ENCODE measurements at places on chromosomes 13 and 19. TPM values are rescaled to one million over a fixed set of nuclear protein-coding genes. Genes with fewer than 3 reads are reported as not detected.

Gene NLRP7
- total RNA-seq: not detected

Gene PALM
- total RNA-seq: 12.6 TPM

Gene RDH8
- total RNA-seq: not detected

Gene NAPSA
- 87.5 TPM for total RNA-seq

Gene ZNF417
- total RNA-seq: 38.8 TPM

Gene IZUMO2
- total RNA-seq: not detected

Gene USPL1
- 33.9 TPM for total RNA-seq

Gene ZNF155
- total RNA-seq: 9.4 TPM

Gene RPS16
- total RNA-seq: 2,084 TPM

Gene CYP2A7
- total RNA-seq: not detected

Gene APLP1
- total RNA-seq: 5.3 TPM

- no peaks in the 10 kb centered on the region for H3K27me3 ChIP-seq
- H3K4me1 ChIP-seq: peaks cover 69% of the 10 kb centered on the region
- H3K36me3 ChIP-seq: no peaks in the 10 kb centered on the region
- peak; percentile 84 for DNase-seq
These were observed 124.0 kb upstream of the RNF113B start for GRCh38 chr13:98300956-98301641.

DNA sequence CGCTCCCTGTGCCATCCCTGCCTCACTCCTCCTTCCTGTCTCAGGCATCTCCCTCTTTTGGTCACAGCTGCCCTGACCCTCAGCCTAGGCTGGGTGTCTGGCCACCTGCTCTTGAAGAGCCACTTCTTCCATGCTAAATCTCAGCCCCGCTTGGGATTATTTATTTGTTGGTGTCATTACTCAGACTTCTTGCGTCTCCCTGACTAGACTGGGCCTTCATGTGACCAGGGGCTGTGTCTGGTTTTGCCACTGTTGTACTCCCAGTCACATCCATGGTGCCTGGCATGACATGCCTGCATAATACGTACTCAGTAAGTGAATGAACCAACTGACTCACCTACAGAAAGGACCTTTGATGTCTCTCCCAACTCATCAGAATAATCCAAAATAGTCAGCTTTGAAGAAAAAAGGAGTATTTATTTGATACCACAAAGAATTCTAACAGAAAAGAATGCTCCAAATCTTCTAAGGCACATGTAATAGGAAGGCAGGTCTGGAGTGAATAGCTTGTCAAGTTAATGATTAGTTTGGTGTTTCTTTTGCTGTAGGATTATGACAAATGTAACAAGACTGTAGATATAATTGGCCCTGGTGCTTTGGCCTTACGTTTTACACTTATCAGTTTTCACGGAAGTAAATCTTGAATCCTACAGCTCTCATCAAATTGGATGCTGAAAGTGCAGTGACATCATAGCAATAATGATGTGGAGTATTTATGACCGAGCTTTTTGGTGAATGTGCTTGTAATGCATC lies 84.0 kb downstream of the ALOX5AP start:
- no peaks in the 10 kb centered on the region for H3K4me1 ChIP-seq
- no peaks in the 10 kb centered on the region for H3K27me3 ChIP-seq
- H3K4me3 ChIP-seq: no peak overlapping the region
- no peak overlapping the region for H3K27ac ChIP-seq
- DNase-seq: peak; percentile 42

GRCh38 chr13:41295973-41296372 lies 15.1 kb upstream of the NAA16 start:
- no peaks in the 10 kb centered on the region for H3K4me1 ChIP-seq
- DNase-seq: no peak
- no peaks in the 10 kb centered on the region for H3K36me3 ChIP-seq
- no peak overlapping the region for H3K27ac ChIP-seq
- H3K4me3 ChIP-seq: no peak overlapping the region

- H3K36me3 ChIP-seq: peaks cover 63% of the 10 kb centered on the region
- no peak overlapping the region for H3K27ac ChIP-seq
- H3K4me1 ChIP-seq: peaks cover 39% of the 10 kb centered on the region
- H3K27me3 ChIP-seq: no peaks in the 10 kb centered on the region
- DNase-seq: no peak
- H3K4me3 ChIP-seq: no peak overlapping the region
These were observed 35.7 kb downstream of the ZSWIM4 start for GRCh38 chr19:13830741-13831536.

DNA sequence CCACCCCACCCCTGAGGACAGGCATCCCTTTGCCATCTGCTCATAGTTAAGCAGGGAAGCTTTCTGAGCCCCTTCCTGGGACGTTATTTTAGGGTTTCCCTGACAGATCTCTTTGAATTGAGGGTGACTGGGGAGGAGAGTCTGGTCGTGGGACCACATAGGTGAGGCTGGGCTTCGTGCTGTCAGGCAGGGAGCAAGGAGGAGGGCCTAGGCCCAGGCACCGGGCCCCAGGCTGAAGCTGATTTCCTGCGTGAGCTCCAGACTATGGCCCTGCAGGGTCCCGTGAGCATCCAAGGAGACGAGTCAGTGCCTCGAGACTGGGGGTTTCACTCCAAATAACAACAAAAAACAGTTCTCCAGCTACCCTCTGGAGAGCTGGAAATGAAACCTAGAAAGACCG lies 60.4 kb downstream of the MYO9B start:
- no peak overlapping the region for H3K4me3 ChIP-seq
- H3K4me1 ChIP-seq: peaks cover 45% of the 10 kb centered on the region

GRCh38 chr13:40440990-40441820 lies 225.2 kb downstream of the FOXO1 start:
- peak; percentile 88 for DNase-seq
- peaks cover 40% of the 10 kb centered on the region for H3K4me1 ChIP-seq
- H3K4me3 ChIP-seq: no peak overlapping the region
- no peaks in the 10 kb centered on the region for H3K27me3 ChIP-seq
- H3K27ac ChIP-seq: peak overlapping the region; percentile 36
- H3K36me3 ChIP-seq: no peaks in the 10 kb centered on the region

GRCh38 chr19:46731584-46731983 lies 14.3 kb upstream of the FKRP start:
- H3K4me1 ChIP-seq: peaks cover 2% of the 10 kb centered on the region
- peaks cover 99% of the 10 kb centered on the region for H3K36me3 ChIP-seq
- peak overlapping the region; percentile 51 for H3K27ac ChIP-seq
- no peaks in the 10 kb centered on the region for H3K27me3 ChIP-seq
- H3K4me3 ChIP-seq: no peak overlapping the region

DNA sequence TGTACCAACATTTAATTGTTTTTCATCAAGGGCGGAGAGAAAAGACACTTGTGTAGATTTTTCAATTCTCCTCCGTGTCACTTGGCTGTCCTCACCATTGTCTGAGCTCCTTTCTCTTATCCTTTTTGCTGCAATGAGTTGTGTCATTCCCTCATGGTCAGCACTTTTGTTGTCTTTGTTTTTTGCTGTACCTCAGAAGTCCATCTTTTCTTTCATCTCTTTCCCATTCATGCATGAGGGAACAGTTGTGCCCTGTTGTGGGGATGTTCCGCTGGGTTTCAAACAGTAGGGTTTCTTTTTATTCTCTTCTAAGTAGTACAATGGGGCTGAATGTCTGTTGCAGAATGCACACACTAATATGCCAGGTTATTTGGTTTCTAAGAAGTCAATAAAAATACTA lies 222.6 kb downstream of the TM9SF2 start:
- no peak for DNase-seq
- no peaks in the 10 kb centered on the region for H3K4me1 ChIP-seq
- H3K36me3 ChIP-seq: no peaks in the 10 kb centered on the region
- no peaks in the 10 kb centered on the region for H3K27me3 ChIP-seq
- no peak overlapping the region for H3K27ac ChIP-seq

DNA sequence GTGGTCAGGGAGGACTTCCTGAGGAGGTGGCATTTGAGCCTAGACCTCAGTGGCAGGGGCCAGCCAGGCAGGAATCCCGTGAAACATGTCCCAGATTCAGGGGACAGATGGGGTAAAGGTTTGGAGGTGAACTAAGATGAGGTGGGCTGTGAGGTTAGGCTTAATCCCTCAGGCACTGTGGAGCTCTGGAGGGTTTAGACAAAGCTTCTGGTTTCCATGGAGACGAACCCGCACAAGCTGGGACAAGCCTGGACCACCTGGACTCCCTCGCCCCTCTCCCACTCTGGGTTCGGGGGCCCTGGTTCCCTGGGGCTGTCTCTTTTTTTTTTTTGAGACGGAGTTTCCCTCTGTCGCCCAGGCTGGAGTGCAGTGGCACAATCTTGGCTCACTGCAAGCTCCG lies 15.7 kb downstream of the TJP3 start:
- DNase-seq: no peak
- peaks cover 58% of the 10 kb centered on the region for H3K4me1 ChIP-seq
- H3K4me3 ChIP-seq: no peak overlapping the region
- peaks cover 36% of the 10 kb centered on the region for H3K27me3 ChIP-seq
- H3K27ac ChIP-seq: peak overlapping the region; percentile 86

DNA sequence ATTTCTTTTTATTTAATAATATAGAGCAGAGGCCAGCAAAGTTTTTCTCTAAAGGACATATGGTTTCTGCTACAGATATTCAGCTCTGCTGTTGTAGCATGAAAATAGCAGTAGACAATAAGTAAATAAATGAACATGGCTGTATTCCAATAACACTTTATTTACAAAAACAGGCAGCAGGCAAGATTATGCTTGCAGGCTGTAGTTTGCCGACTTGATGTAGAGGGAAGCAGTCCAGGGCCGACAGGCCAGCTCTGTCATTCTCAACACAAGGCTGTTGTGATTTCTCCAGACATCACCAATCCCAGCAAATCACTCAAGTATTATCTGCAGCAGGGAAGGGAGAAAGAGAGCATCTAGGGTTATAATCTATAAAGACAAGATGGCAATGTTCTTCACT lies 1062.5 kb upstream of the PCDH9 start:
- H3K4me3 ChIP-seq: no peak overlapping the region
- no peaks in the 10 kb centered on the region for H3K36me3 ChIP-seq
- no peaks in the 10 kb centered on the region for H3K4me1 ChIP-seq
- no peaks in the 10 kb centered on the region for H3K27me3 ChIP-seq
- peak; percentile 16 for DNase-seq

GRCh38 chr13:99386911-99387788 lies 80.0 kb upstream of the GPR183 start:
- no peaks in the 10 kb centered on the region for H3K4me1 ChIP-seq
- H3K27me3 ChIP-seq: no peaks in the 10 kb centered on the region
- H3K4me3 ChIP-seq: no peak overlapping the region
- peaks cover 3% of the 10 kb centered on the region for H3K36me3 ChIP-seq
- DNase-seq: peak; percentile 46

GRCh38 chr19:5961969-5962945 lies 15.7 kb downstream of the RANBP3 start:
- H3K4me3 ChIP-seq: peak overlapping the region; percentile 1
- H3K27me3 ChIP-seq: no peaks in the 10 kb centered on the region
- peaks cover 15% of the 10 kb centered on the region for H3K36me3 ChIP-seq
- H3K27ac ChIP-seq: peak overlapping the region; percentile 75

DNA sequence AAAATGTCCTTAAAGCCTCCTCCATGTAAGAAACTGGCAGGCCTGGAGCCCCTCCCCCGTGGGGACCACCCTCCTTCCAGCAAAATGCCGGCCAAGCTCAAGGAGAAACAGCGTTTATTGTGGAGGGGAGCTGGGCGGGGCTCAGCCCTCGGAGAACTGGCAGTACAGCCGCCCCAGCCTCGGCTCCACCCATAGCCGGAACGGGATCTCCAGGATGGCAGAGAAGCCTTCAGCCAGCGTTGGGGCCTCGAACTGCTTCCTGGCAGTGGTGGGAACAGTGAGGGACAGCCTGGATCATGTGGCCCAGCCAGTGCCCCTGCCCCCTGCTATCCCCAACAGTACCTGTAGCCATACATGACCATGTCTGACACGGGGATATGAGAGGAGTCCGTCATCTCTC lies 6.3 kb downstream of the PNKP start:
- peak overlapping the region; percentile 78 for H3K27ac ChIP-seq
- DNase-seq: peak; percentile 78
- no peak overlapping the region for H3K4me3 ChIP-seq
- peaks cover 90% of the 10 kb centered on the region for H3K36me3 ChIP-seq
- H3K4me1 ChIP-seq: peaks cover 46% of the 10 kb centered on the region

DNA sequence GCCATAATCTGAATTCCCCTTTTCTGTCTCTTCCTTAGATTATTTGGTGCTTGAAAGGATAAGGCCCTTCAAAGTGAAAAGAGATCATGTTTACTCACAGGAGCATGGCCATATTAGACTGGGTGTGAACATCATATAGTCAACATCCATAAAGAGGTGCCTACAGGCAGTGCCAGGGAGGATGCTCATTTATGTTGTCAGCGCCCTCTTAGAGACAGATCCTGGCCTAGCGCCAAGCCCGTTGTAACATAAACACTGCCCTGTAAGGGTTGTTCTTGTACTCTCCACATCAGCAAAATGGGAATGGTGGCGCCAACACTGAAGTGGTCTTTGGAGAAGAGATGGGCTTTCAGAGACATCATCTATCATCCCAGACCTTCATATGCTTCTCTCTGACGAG lies 16.1 kb downstream of the PCDH8 start:
- no peak for DNase-seq
- no peak overlapping the region for H3K27ac ChIP-seq
- no peak overlapping the region for H3K4me3 ChIP-seq
- no peaks in the 10 kb centered on the region for H3K27me3 ChIP-seq
- H3K4me1 ChIP-seq: no peaks in the 10 kb centered on the region
- H3K36me3 ChIP-seq: no peaks in the 10 kb centered on the region

DNA sequence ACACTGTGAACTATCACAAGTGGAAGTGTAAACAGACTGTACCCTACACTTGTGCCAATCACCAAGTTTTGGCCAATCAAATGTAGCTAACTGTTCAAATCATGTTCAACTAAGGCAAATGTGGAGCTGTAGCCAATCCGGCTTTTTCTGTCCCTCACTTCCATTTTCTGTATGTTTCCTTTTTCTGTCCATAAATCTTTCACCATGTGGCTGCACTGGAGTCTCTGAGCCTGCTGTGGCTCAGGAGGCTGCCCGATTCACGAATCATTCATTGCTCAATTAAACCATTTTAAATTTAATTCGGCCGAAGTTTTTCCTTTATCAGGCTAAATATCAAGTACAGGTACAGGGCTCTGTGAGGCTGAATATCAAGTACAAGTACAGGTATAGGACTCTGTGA lies 216.5 kb downstream of the RFC3 start:
- H3K36me3 ChIP-seq: no peaks in the 10 kb centered on the region
- H3K4me3 ChIP-seq: no peak overlapping the region
- no peak overlapping the region for H3K27ac ChIP-seq
- DNase-seq: no peak
- H3K27me3 ChIP-seq: no peaks in the 10 kb centered on the region
- H3K4me1 ChIP-seq: no peaks in the 10 kb centered on the region

GRCh38 chr13:80145171-80145690 lies 195.7 kb downstream of the SPRY2 start:
- no peak overlapping the region for H3K27ac ChIP-seq
- DNase-seq: peak; percentile 27
- no peak overlapping the region for H3K4me3 ChIP-seq
- H3K36me3 ChIP-seq: no peaks in the 10 kb centered on the region
- H3K4me1 ChIP-seq: no peaks in the 10 kb centered on the region

- no peak for DNase-seq
- peak overlapping the region; percentile 63 for H3K4me3 ChIP-seq
- H3K4me1 ChIP-seq: peaks cover 34% of the 10 kb centered on the region
- peaks cover 56% of the 10 kb centered on the region for H3K36me3 ChIP-seq
- no peaks in the 10 kb centered on the region for H3K27me3 ChIP-seq
- no peak overlapping the region for H3K27ac ChIP-seq
These were observed 1.6 kb downstream of the CCDC97 start for GRCh38 chr19:41311613-41312012.

Data from stomach (tissue), 19 donors.